MG63 (cell line): ENCODE measurements at places on chromosomes 2 and 18. TPM values are rescaled to one million over a fixed set of nuclear protein-coding genes. Genes with fewer than 3 reads are reported as not detected.

RASGRP3 gene
- total RNA-seq = 3.4 and 3.9 TPM in 2 replicates

CFAP221 gene
- total RNA-seq = not detected in 2 replicates

CXCR1 gene
- total RNA-seq = not detected in 2 replicates

DSC2 gene
- total RNA-seq = not detected in 2 replicates

UGP2 gene
- 31.2 and 41.4 TPM in 2 replicates for total RNA-seq

SLC9A4 gene
- total RNA-seq = not detected in 2 replicates

CRACDL gene
- not detected in 2 replicates for total RNA-seq

ZNF397 gene
- total RNA-seq = 4.1 and 6.9 TPM in 2 replicates

FBXO36 gene
- 0.56 and 0.74 TPM in 2 replicates for total RNA-seq

SERPINB13 gene
- not detected in 2 replicates for total RNA-seq

CROCC2 gene
- total RNA-seq = not detected in 2 replicates

RPS27A gene
- 1,753 and 2,210 TPM in 2 replicates for total RNA-seq

NETO1 gene
- total RNA-seq = not detected in 2 replicates

ZBTB14 gene
- 6.1 and 9.5 TPM in 2 replicates for total RNA-seq

TGFA gene
- total RNA-seq = 0.05 and 0.43 TPM in 2 replicates

DSC1 gene
- total RNA-seq = not detected in 2 replicates

GPAT2 gene
- not detected in 2 replicates for total RNA-seq

HNMT gene
- not detected in 2 replicates for total RNA-seq

CHRND gene
- total RNA-seq = not detected in 2 replicates

GNLY gene
- not detected in 2 replicates for total RNA-seq

KCNG2 gene
- not detected in 2 replicates for total RNA-seq

RAB3GAP1 gene
- 57.3 and 57.9 TPM in 2 replicates for total RNA-seq

DPYSL5 gene
- total RNA-seq = not detected in 2 replicates

FOXI3 gene
- not detected in 2 replicates for total RNA-seq

PLGLB2 gene
- total RNA-seq = 7.0 TPM in 1 of 2 replicates, not detected in the other

RAB6C gene
- total RNA-seq = not detected in 2 replicates

ACMSD gene
- total RNA-seq = not detected in 2 replicates

PFN4 gene
- total RNA-seq = not detected in 2 replicates

STPG4 gene
- not detected in 2 replicates for total RNA-seq

SIX3 gene
- not detected in 2 replicates for total RNA-seq

CFAP65 gene
- 0.03 TPM in 1 of 2 replicates, not detected in the other for total RNA-seq

C2orf81 gene
- not detected in 2 replicates for total RNA-seq

SLC5A7 gene
- not detected in 2 replicates for total RNA-seq

SLC4A5 gene
- under 0.01 TPM in 1 of 2 replicates, not detected in the other for total RNA-seq

GAL3ST2 gene
- total RNA-seq = 1.7 TPM in 1 of 2 replicates, not detected in the other

CIB4 gene
- not detected in 2 replicates for total RNA-seq

TUBB8B gene
- not detected in 2 replicates for total RNA-seq

PIGN gene
- 14.5 and 19.2 TPM in 2 replicates for total RNA-seq

L3MBTL4 gene
- total RNA-seq = not detected in 2 replicates

CDH19 gene
- total RNA-seq = not detected in 2 replicates

SNORC gene
- 1.1 and 4.1 TPM in 2 replicates for total RNA-seq

GPR17 gene
- not detected in 2 replicates for total RNA-seq

SEPTIN10 gene
- 31.5 and 46.9 TPM in 2 replicates for total RNA-seq

CDK15 gene
- total RNA-seq = 2.7 and 6.5 TPM in 2 replicates
